ENCODE measurements at places on chromosomes 6 and 20. TPM values are rescaled to one million over a fixed set of nuclear protein-coding genes. Genes with fewer than 3 reads are reported as not detected.

Gene ADAT2
- 5.7 TPM for total RNA-seq

Gene PTPRK
- 13.3 TPM for total RNA-seq

Gene SLC26A8
- 66.9 TPM for total RNA-seq

Gene PCED1A
- 46.0 TPM for total RNA-seq

All from testis (tissue), 5 donors.